Cerebellar cortex (tissue), 1 donor: ENCODE measurements at places on chromosomes 3 and 15.

GRCh38 chr3:196159952-196160804 lies 51.0 kb downstream of the ZDHHC19 start:
- DNase-seq, result no peak

- DNase-seq, result no peak
Observed at GRCh38 chr3:114829783-114830182, 317.3 kb downstream of the ZBTB20 start.

DNA sequence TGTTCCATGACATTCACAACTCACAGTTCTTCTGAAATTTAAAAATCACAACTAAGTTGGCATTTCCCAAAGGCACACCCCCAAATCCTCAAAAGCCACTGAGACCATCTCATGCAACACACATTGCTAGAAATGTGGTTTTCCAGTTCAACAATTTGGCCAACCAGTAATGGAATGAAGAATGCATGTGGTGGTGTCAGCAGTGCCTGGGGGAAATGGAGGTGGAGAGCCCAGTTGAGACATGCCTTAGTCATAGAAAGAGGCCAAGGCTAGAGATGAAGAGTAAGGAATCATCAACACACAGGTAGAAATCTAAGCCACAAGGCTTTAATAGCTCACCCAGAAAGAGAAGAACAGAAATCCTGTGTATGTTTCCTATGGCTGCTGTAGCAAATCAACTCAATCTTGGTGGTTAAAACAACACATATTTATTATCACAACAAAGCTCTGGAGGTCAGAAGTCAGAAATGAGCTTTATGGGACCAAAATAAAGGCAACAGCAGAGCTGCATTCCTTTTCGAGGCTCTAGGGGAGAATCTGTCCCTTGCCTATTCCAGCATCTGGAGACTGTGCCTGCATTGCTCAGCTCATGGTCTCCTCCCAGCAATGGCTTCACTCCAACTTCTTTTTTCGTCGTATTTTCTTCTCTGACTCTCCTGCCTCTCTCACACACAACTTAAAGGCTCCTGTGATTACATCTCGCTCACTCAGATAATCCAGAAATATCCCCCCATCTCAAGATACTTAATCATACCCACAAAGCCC lies 54.0 kb downstream of the SNTN start:
- DNase-seq, result no peak

GRCh38 chr3:20141316-20141715 lies 44.7 kb downstream of the SGO1 start:
- no peak for DNase-seq
